ENCODE measurements at places on chromosomes 16 and 17.
A peak's percentile ranks its signal among the peaks of the same experiment; 100 is the strongest.

DNA sequence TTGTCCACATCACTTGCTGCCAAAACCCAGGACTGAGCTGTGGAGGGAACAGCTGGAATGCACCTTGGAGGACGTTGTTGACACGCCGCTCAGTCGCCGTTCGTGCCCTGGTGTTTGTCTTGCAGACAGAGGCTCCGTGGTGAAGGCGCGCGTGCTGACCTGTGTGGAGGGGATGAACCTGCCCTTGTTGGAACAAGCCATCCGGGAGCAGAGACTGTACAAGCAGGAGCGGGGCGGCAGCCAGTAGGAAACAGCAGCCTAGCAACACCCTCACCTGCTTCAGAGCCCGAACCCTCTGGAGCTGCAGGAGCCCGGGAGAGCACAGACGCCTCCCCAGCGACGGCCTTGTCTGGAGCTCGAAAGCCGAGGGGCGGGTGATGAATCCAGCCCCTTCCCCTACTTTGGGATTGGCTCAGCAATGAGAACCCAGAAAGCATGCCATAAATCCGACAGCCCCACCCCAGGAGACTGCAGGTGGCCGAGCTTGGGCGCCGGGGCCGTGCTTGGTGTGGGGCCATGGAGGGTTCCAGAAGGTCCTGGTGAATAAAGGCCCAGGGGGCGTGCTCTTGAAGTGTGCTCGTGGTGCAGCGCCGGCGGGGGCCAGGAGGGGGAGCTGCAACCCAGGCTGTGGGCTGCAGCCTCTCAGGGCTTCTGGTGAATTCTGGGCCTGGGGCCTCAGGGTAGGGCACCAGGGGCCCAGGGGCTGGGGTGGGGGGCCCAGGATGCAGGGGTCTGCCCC is 470 bp upstream of the CDK3 start:
- DNase-seq: peak; percentile 66

DNA sequence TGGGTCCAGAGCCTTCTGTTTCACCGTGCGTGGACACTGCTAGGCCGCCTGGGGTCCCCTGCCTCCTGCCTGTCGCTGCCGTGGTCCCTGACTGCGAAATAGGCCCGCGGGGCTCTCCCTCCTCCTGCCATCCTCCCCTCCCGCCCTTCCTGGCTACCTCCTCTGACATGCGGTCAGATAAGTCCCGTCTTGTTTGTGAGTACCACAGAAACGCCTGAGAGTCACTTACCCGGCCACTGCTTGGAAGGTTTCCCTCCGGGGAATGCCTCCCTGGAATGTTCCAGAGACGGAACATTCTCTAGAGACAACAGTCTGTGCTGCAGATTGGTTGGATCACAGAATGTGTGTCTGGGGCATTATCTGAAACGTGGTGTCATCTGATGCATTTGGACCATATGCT is 22.7 kb downstream of the CIBAR2 start:
- no peak for DNase-seq

- DNase-seq: peak; percentile 46
These were observed 10.3 kb downstream of the HIC1 start for GRCh38 chr17:2064980-2065785.

DNA sequence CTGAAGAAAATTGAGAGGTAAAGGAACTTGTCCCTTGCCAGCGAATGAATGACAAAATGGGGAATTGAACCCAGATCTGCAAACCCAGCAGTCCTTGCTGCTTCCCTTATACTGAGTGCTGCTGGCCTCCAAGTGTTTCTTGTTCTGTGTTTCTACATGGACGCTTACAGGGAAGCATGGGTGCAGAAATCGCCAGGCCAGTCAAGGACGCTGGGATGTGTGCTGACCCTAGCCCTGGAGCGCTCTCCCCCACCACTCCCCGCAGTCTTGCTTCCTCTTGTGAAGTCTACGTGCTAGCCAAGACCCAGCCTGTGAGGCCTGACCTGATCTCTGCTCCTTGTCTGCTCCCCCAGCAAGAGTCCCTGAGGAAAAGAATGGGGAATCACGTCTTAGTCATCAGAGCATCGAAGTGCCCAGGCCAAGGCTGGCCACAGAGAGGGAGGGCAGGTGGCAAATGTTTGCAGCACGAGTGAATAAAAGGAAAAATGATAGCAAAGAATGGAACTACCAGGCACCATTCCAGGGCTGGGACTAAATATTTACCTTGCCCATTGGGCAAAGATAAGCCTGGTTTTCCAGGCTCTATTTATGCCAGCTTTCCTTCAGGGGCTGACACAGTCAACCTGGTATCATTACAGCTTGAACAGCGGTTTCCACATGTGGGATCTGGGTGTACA is 17.4 kb downstream of the CA4 start:
- no peak for DNase-seq

DNA sequence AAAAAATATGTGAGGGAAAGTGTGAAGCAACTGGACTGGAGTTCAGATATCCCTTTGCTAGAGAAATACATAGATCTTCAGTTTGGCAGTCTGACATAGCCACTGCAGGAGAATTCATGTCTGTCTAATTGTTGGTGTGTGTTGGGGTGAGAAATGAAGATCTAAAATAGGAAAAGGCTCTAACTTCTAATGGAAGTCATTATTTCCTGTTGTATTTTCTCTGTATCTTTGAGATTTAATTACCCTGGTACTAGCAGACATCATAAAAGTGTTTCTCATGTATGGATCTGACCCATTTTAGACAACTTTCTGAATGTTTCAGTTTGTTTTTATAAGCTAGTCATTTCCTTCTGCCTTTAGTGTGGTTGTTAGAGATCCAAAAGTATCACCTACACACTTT is 128.3 kb downstream of the NLK start:
- no peak for DNase-seq

- no peak for DNase-seq
These were observed 12.8 kb upstream of the WFIKKN2 start for GRCh38 chr17:50822550-50822949.

DNA sequence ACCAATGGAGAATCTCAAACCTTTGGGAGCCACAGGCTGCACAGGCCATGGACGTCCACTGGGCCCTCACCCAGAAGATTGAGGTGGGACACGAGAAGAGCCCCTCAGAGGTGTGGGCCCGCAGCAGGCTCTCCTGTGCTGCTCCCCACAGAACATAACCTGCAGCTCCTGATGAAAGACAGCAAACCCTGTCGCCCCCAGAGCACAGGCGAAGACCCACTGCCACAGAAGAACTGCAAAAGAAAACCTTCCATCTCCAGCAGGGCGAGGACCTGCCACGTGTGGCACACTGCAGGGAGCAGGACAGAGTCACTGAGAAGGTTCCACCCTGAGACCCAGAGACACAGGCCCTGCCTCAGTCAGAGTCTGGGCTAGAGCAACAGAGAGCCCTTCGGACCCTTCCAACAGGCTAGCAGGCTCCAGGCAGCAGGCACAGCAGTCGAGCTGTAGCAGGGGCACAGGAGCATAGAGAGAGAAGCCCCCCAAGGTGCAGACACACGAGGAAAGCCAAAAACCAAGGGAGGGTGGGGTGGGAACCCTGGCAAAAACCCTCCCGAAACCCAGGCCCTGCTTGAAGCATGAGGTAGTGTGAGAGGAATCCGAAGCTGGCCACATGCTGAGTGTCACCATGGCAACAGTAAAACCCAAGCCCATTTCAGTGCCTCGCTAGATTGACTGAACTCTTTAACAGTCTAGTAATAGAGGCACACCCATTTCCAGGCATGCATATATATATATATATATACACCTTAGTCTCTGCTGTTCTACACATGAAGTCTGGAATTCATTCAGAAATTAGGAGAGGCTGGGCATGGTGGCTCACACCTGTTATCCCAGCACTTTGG is 60.0 kb upstream of the CHMP6 start:
- DNase-seq: no peak

DNA sequence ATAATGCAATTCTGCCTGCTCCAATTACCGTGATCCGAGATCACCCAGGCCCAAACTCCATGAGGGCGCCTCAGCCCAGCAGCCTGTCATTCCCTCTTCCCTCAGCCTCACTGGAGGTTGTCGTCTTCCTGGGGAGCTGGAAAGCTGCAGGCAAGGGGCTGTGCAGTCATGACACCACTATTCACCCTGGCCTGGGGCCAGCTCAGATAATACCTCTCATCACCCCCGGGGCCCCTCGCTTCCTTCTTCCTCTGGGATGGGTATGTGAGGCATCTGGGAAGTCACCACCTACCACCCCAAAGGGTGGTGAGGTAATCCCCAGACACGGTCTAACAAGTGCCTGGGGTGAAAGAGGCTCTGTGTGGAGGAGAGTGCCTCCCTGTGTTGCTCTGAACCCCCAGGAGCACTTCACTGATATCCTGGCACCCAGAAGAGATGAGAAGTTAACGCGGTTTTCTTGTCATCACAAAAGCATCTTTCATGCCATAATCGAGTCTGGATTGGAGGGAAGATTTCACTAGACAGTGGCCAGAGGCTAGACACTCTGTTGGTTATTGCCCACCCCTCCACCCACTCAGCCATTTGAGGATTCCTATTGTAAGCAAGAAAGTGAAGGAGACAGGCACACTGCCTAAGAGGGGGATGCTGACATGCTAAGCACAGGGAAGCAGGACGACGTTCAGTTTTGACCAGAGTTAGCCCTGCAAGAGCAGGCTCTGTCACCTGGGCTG is 18.4 kb downstream of the CFAP20 start:
- no peak for DNase-seq

- DNase-seq: no peak
These were observed 129.4 kb upstream of the ANKFN1 start for GRCh38 chr17:56023851-56024250.

DNA sequence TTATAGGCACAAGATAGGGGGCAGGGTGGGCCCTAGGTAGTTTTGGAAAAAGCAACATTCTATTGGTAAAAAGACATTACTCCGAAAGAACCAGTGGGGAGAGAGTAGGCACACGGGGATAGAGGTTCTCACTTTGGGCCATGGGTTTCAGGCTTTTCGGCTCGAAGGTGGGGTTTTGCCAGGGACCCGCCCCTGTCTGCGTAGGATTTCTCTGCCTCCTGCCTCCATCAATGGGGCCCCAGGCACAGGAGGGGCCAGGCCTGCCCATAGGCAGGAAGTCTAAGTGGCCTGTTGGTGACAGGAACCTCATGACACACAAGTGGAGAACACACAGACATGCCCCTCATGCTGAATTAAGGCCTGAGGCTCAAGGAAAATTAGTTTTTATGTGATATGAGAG is 57.5 kb downstream of the RNF213 start:
- DNase-seq: no peak

- DNase-seq: no peak
These were observed 17.9 kb downstream of the WNT3 start for GRCh38 chr17:46800573-46800972.

All from GM19239 (cell line).